Nucleus accumbens (tissue), 56 donors: ENCODE measurements at places on chromosomes 2 and 18.

GRCh38 chr2:33406622-33407021 is 69.8 kb upstream of the RASGRP3 start:
- DNase-seq = no peak

DNA sequence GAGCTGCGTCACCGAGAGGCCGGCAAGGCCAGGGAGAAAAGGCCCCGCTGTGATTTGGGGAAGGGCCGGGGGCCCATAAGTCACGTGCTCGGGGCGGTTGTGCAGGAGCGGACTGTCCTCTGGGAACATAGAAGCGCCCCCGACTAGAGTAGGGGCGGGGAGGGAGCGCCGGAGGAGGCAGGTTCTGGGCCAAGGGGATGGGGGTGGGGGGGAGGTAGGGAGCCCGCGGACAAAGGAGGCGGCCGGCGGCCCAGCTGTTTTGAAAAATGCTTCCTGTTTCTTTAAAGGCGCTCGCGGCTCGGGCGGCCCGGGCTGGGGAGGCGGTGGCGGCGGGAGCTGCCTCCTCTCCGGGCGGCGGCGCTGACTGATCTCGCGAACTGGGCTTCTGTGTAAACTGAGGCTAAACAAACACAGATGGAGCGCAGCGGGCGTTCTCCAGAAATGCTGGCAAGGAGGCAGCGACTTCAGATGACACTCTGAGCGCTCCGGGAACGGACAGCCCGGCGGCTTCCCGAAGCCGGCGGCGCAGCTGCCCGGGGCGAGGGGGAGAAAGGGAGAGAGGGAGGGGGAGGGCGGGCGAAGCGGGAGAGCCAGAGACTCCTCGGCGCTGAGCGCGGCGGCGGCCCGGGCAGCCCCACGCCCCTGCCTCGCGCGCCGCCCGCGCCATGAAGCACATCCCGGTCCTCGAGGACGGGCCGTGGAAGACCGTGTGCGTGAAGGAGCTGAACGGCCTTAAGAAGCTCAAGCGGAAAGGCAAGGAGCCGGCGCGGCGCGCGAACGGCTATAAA is at the start of gene ATOH8:
Gene ATOH8, plus strand, starts transcription at position 467 of the 788 bp plus-strand sequence. Its CDS starts 199 bp downstream, at position 666.
- peak; percentile 35 for DNase-seq

DNA sequence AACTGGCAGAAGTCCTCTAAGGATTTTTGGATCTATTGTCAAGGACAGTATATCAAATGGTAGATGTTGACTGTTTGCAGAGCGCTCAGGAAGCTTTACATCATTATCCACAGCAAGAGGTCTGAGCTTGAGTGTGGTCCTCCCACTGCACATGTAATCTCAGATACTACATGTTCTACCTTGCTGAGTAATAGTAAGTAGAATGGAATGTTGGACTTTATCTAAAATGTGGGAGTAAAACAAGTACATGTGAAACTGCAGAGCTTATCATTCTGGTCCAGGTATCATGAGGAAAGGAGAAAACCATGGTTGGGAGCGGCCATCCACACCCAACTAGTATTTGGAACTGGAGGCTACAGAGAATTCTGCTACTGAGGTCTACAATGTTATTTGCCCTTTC is 19.3 kb upstream of the CD28 start:
- DNase-seq = no peak

GRCh38 chr2:199273042-199273511 is 184.7 kb downstream of the SATB2 start:
- no peak for DNase-seq

GRCh38 chr2:85611705-85612587 is at the start of gene C2orf68:
C2orf68 (minus strand) TSS chr2:85612066; CDS start chr2:85611984, 82 bp downstream.
- peak; percentile 86 for DNase-seq

GRCh38 chr2:72932045-72932740 is 14.9 kb downstream of the EMX1 start:
- DNase-seq = no peak

DNA sequence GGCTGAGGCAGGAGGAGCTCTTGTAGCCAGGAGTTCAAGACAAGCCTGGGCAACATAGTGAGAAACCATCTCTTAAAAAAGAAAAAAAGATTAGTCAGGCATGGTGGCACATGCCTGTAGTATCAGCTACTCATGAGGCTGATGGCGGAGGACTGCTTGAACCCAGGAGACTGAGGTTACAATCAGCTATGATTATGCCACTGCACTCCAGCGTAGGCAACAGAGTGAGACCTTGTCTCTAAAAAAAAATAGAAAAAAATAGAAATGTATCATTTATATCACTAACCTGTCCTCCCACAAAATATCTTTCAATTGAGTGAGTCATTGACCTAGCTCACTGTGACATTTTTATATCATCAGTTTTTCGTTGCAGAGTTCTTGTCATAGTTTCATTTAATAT is 152.5 kb downstream of the DTNA start:
- DNase-seq = no peak
